ENCODE measurements at places on chromosomes 2 and 18.

GRCh38 chr18:58397385-58398132 lies 231.3 kb downstream of the ALPK2 start:
- DNase-seq = no peak

DNA sequence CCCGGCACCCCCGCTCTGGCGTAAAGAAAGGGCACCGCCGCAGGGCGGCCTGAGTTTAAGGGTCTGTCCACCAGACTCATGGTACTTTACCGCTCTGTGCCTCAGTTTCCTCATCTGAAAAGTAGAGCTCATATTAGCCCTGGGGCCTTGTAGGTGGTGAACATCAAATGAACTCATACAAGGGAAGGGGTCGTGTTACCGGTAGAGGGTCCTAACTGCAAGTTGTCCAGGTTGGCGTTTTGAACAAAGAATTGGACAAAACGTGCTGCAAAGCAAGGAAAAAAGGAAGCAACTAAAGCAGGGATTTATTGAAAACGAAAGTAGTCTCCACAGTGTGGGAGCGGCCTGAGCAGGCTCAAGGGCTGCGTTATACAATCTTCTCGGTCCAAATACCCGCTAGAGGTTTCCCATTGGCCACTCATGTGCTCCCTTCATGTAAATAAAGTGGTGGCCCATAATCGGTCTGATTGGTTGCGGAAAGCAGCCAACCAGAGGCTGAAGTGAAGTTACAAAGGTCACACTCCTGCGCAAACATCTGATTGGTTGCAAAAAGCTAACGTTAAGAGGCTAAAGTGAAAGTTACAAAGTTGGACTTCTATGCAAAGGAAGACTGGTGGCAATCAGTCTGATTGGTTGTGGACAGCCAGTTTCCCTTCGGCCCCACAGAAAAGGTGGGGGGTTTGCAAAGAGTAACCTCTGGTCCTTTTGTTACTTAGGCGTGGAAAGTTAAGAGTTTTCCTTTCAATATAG lies 80.7 kb upstream of the LDLRAD4 start:
- peak; percentile 75 for DNase-seq

DNA sequence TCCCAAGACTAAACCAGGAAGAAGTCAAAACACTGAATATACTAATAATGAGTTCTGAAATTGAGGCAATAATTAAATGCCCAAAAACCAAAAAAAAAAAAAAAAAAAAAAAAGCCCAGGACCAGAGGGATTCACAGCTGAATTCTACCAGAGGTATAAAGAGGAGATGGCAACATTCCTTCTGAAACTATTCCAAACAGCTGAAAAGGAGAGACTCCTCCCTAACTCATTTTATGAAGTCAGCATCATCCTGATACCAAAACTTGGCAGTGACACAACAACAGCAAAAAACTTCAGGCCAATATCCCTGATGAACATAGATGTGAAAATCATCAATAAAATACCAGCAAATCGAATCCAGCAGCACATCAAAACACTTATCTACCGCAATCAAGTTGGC lies 108.5 kb upstream of the COL3A1 start:
- no peak for DNase-seq

- no peak for DNase-seq
These were observed 94.4 kb downstream of the SPTBN1 start for GRCh38 chr2:54550547-54550946.

GRCh38 chr2:79210274-79210917 lies 50.8 kb upstream of the REG3A start:
- DNase-seq = no peak

DNA sequence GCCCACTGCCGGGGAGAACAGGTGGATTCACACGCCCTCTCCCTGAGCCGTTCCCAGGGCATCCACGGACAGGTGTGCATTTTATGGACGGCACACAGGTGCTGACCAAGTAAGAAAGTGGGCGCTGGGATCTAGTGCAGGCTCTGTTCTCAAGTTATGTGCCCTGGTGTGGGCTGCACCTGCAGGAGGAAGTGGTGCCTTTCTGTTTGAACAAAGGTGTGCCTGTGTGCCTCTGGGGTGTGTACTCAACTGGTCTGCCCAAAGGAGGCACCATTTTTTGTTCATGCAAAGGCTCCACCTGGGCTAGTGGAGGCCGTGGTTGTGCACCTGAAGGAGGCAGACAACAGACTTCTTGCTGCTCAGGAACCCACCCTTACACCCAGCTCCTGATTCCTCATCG lies 88.2 kb upstream of the HK2 start:
- DNase-seq = no peak
